ENCODE measurements at places on chromosomes 11 and 22.

DNA sequence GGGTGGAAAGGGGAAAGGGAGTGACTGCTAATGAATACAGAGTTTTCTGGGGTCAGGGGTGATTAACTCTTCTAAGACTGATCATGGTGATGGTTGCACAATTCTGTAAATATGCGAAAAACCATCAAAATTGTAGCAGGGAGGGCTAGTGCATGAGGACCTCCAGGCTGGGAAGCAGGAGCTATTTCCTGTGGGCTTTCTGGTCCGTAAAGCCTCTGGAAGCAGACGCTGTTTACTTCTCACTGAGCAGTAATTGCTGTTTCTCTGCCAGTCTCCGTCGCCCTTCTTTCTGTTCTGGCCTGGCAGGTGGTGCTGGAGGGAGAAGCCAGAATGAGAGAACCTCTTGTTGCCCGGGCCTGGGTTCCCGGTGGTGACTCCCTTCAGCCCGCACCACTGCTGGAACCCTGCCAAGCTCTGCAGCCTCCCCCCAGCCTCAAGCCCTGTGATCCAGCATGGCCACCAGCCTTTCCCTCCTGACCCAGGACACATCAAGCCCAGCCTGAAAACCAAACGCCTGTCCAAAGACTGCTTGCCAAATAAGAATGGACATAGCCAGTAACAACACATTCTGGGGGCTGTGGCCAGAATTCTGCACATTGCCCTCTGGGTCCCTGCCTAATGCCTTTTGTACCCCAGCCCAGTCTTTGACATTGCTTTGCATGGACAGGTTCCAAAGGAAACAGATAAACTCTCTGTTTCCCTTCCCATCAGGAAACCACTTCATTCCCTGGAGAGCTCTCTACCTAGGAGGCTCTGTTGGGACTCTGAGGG is 201.0 kb upstream of the NAV2 start:
- DNase-seq: no peak

DNA sequence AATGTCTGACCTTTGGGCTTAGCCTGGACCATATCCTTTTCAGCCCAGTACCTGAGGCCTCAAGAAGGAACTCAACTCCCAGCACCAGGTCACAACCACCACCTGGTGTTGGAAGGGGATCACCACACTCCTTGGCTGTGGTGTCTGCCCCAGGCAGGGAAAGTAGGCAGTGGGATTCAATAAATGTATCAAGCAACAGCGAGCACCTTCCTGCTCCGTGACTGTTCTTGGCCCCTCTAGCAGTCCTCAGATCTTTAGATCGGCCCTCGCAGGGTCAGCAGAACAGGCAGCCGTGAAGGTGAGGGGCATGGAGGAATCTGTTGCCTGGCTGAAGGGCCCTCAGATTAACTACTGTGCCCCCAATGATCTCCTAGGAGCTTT is 15.9 kb downstream of the ARFGAP2 start:
- DNase-seq: no peak

GRCh38 chr11:2796091-2796490 is 89.5 kb downstream of the CDKN1C start:
- DNase-seq: no peak

GRCh38 chr11:63905179-63905578 is 11.8 kb downstream of the RCOR2 start:
- no peak for DNase-seq

- no peak for DNase-seq
These were observed 78.3 kb upstream of the LMO1 start for GRCh38 chr11:8341996-8342395.

GRCh38 chr22:49702068-49702397 is 125.6 kb downstream of the BRD1 start:
- no peak for DNase-seq

DNA sequence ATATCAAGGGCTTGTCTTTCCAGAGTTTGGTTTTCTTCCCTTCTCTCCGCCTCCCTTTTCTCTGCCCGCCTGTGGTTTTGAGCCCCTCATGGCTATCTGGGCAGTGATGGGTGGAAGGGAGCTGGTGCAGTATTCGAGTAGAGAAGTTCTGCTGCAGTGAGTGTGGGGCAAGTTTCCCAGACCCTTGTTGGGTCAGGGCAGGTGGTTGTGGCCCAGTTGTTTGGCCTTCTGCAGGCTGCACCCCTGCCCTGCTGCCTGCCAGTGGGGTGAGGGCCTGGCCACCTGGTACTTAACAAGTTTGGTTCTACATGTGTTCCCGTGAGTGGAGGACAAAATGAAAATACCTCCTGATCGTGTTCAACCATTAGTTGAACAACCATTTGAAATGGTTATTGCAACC is 65.2 kb downstream of the PTPRJ start:
- DNase-seq: no peak

DNA sequence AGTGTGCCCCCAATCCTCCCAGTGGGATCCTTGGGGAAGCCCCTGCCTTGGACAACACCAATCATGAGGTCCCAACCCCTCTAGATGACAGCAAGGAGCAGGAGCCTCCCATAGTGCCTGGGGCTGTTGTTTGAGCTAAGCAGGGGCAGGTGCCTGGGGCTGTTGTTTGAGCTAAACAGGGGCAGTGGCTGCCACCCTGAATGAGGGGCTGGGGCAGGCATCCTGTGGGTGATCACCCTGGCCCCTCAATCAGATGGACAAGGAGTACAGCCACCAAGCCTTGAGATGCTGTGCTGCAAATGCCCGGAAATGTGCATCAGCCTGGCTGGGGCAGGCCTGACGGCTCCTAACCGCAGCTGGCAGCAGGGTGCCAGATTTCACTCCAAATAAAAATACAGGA is 66.7 kb downstream of the MYEOV start:
- DNase-seq: no peak

- DNase-seq: no peak
These were observed 2.4 kb downstream of the TRMT112 start for GRCh38 chr11:64314805-64315561.

All from stimulated activated CD8-positive, alpha-beta memory T cell treated with anti-CD3 and anti-CD28 coated beads, Interleukin-7, amount 100 ng/mL, for 24 hours (primary cell).